Endothelial cell of umbilical vein (primary cell): ENCODE measurements at places on chromosomes 2 and 18.
A peak's percentile ranks its signal among the peaks of the same experiment; 100 is the strongest.

GRCh38 chr2:134408791-134409190 is 154.9 kb downstream of the MGAT5 start:
- DNase-seq, result peak; percentile 32

DNA sequence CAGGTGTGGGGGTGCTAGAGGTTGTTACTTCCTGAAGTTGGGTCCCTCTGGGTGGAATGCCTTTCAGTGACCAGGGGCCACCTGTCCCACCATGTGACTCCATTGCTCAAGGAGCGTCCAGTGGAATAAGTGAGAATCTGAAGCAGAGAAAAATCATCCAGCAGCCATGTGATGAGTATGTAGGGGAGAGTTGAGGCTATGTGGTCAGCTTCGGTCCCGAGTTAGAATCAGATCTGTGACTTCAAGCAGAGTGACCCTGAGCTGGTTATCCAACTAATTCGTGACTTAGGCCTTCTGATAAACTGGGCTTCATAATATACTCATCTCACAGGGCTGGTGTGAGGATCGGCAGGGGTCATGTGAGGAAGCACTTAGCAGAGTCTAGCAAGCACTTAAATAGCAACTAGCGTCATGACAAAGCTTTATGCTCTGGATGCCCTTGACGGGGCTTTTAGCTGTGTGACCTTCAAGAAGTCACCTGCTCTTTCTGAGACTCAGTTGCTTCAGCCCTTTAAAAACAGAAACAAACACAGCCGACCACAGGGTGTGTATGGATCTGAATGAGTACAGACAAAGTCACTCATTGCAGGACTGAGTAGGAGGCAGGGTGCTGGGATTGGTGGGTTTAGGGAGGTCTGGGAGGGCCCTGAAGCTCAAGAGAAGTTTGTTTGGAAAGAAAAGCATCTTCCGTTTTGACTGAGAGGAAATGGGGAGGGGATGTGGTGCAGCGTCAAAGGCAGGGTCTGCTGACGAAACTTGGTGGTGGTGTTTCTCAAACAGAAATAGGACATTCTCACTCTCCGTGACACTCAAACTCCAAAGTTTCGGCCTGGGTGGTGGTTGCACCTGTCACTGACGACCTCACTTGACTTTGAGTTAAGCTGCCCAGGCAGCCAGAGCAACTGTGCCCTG is 264.0 kb upstream of the CXCR4 start:
- no peak for DNase-seq

DNA sequence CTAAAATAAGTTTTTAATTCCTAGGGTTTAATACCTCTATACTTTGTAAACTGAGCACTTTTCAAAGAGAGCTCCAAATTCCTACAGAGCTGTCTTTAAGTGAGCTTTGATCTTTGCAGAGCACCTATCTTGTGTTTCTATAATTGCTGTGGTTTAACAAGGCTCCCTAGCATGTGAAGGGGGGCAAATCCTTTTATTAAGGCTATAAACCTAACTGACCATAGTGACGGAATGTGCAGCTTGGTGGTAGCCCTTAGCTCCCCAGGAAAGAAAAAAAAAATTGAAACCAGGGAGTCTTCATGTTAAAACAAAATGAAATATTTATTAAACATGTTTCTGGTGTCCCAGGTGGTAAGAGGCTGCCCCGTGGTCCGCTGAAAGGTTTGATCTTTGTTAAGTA is 78.6 kb upstream of the ETAA1 start:
- DNase-seq, result no peak

GRCh38 chr2:99336804-99337112 is 431 bp upstream of the EIF5B start:
- no peak for DNase-seq

GRCh38 chr2:221104361-221104811 is 467.7 kb downstream of the EPHA4 start:
- peak; percentile 69 for DNase-seq

GRCh38 chr2:72082887-72083286 is 64.8 kb downstream of the CYP26B1 start:
- no peak for DNase-seq

DNA sequence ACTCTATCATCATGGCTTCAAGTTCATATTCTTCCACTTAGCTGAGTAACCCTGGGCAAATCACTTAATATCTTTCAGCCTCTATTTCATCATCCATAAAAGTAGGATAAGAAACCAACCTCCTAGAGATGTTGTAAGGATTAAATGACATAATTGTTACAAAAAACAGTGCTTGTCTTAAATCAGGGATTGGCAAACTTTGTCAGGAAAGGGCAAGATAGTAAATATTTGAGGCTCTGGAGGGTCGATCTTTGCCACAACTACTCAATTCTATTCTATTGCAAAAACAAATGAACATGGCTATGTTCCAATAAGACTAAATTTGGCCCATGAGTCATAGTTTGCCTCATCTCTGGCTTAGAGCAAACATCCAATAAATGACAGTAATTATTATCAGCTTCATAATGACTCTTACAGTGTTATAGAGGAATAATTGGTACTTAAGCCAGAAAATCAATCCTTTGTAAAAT is 184.7 kb downstream of the SATB2 start:
- no peak for DNase-seq

DNA sequence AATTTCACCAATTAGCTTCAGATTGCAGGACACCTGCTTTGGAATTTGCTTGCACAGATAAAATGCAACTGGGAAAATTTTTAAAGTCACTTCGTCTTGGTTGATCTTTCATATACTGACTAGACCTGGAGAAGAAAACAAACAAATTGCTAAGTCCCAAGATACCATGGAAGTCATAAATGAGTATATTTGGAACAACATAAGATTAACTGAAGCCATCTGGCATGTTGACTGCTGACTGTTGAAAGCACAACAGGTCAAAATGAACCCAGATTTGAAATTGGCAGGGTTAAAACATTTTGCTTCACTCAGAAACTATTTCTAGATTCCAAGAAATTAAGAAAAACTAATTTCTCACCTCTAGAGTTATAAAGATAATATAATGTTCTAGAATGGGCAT is 470.7 kb downstream of the LPIN1 start:
- DNase-seq, result no peak

- no peak for DNase-seq
These were observed 469.7 kb upstream of the FANCL start for GRCh38 chr2:58710795-58711279.

GRCh38 chr2:19046986-19047780 is 311.2 kb downstream of the OSR1 start:
- DNase-seq, result no peak

- DNase-seq, result no peak
These were observed 164.3 kb upstream of the ARL4C start for GRCh38 chr2:234661175-234661574.

DNA sequence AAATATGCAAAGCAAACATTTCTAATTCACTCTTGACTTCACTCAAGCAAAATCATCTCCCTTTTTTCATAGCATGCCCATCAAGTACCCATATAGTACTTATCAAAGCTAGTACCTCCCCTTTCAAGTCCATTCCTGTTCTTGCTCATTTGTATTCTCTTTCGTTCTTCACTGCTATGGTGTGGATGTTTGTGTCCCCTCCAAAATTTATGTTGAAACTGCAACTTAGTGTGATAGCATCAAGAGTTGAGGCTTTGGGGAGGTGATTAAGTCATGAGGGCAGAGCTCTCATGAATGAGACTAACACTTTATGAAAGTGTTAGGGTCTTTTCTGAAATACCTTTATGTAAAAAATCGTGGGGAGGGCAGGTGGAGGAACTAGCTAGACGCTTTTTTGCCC is 52.9 kb downstream of the RNU4ATAC start:
- DNase-seq, result no peak

DNA sequence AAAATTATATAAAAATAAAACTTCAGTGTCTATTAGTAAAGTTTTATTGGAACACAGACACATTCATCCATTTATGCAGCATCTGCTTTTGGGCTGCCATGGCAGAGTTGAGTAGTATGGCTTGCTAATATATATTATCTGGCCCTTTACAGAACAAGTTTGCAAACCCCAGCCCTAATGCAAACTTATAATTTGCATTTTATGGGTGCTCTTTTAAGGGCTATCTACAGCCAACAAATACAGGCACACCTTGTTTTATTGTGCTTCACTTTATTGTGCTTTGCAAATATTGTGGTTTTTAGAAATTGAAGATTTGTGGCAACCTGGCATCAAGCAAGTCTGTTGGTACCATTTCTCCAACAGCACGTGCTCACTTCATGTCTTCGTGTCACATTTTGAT is 35.2 kb upstream of the DLX2 start:
- no peak for DNase-seq

DNA sequence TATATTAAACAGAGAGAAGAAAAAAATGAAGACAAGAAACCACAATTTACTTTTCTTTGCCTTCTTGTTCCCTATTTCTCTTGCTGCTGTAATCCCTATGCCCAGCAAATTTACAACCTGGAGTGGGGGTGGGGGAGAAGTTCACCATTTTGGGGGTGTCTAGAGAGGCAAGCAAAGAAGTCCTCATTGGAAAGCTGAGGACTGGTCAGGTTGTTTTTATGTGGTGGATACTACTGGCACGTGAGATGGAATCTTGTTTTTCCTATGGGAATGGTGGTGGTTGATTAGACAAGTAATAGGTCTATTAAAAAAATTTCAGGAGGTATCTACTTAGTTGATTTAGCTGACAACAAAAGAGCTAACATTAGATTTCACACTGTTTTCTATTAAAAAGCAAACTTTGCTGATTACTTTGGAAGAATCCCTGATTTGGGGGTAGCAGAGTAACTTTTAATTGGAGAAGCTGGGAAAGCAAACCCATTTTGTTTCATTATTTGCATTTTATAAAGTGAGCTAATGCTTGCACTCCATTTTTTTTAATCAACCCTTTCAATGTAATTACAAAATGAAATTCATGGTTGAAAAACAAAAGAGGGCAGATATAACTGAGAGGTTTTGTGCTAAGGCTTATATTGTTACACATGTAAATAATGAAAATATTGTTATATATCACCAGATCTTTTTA is 6.0 kb downstream of the POU3F3 start:
- no peak for DNase-seq

DNA sequence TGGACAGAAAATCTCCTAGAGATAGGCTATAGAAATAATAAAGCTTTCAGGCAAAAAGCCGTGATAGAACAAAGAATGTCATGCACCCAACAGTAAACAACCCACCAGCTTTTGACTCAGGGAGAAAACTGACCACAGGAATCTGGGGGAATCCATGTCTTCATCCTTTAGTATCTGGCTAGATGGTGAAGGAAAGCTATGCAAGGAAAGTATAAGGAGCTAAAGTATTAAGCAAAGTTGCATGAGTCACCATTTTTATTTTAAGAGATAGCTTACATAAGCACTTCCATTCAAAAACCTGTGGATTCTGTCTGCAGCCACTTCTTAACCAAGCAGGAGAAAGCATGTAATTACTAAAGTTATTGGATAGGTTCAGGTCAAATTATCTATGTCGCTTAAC is 363.8 kb downstream of the LRP1B start:
- no peak for DNase-seq

- no peak for DNase-seq
These were observed 70.5 kb upstream of the ZCCHC2 start for GRCh38 chr18:62452280-62452831.

DNA sequence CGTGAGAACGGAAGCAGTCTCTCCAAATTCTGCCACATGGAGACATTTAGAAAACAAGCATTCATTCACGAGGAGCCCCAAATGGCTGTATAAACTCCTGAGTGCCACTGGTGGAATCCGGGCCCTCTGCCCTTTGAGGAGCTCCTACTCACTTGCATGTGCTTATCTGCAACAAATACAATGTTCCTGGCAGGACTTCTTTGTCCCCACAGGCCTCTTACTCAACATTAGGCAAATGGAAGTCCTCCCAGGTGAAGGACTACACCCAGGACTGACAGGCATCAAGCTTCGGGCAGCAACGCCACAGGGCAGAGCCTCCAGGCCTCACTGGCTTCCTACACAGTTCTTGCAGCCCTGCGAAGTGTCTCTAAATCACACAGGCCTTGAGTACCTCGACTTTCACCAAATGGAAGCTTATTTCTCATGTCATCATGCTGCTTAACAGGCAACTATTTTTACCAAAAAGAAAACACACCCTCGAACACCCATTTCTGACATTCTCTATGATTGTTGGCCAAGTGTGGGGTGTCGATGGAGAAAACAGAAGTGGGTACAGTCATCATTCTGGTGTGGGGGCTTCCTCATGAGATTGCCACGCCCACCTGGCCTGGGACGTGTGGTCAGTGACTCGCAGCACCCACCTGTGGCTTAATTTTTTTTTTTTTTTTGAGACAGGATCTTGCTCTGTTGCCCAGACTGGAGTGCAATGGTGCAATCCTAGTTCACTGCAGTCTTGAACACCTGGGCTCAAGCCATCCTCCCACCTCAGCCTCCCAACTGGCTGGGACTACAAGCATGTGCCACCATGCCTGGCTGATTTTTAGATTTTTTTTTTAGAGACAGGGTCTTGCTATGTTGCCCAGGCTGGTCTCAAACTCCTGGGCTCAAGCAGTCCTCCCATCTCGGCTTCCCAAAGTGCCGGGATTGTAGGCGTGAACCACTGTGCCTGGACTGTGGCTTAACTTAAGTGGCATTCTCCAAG is 186.8 kb upstream of the GLI2 start:
- DNase-seq, result no peak

DNA sequence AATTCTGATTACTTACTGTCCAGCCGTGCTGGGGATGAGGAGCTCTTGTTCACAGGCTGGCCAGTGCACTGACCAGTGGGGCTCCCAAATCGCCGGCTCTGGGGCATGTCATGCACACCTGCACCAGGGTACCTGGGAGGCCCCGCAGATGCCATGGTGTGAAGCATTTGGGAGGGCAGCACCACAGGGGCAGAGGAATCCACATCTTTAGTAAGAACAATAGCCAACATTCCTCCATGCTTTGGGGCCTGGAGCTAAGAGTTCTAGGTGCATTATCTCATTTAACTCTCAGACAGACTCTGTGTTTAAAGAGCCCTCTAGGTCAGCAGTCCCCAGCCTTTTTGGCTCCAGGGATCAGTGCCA is 104.2 kb downstream of the ACKR3 start:
- no peak for DNase-seq

DNA sequence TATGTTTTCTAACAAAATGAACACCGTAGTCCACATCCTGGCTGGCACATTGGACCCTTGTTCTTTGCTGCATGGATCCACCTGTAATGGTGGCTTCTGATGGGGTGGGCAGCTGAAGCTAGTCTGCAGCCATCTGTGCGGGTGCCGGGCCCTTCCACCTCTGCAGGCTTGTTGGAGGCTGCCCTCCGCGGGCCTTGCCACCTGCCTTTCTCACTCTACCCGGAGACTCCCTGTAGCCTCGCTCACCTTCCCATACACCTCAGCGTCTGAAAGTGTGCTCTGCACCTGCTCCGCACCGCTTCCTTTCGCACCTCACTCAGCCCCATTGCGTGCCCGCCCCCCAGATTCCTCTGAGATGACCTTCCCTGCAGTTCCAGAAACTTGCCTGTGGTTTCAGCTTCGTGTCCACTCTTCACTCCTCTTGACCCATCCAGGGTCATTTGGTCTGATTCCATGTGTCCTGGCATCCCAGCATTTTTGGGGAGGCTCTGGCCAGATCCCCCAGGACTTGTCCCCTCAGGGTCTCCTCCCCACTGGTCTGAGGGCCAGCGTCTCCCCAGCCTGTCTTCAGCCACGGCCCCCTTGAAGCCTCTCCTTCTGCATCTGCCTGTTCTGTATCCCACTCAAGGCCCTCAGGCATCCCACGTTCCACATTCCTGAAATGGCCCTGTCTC is 18.2 kb downstream of the ATG4B start:
- no peak for DNase-seq
